ENCODE measurements at places on chromosomes 13 and 19.

GRCh38 chr13:28237944-28238343, 99.6 kb downstream of the PAN3 start:
- no peak for DNase-seq

DNA sequence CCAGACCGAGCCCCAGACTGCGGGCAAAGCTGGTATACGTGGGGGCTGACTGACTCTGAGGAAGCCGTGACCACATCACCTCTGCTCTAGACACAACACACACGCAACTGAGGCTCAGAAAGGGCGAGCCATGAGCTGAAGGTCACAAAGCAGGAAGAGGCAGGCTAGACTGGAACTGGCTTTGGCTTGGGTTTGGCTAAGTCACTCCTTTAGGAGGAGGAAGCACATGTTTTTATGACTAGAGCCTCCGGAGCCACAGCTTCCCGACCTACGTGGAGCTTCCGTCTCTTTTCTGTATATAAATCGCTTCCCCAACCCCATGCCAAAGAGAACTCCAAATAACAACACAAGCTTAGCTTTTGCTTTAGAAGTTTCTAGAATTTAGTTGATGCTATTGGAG, 48.0 kb downstream of the RFX2 start:
- DNase-seq, result no peak

- DNase-seq, result no peak
Observed at GRCh38 chr19:46126086-46126580, 1.6 kb upstream of the IGFL3 start.

DNA sequence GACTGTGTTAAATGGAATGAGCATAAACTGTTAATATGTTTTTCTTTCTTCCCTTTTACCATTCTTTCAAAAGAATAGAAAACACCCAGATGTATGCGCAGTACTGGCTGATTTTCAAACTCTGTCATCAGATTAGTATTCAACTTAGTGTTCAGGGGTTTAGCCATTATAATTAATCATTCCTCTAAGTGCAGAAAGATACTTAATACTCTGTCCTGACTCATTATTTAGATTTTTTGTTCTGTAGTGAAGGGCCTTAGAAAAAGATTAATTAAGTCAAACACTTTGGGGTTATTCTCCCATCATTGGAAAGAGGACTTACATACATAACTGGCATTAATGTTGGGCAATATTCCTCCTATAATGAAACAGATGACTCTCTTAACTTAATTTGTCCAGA, 1316.7 kb upstream of the SLC10A2 start:
- no peak for DNase-seq

DNA sequence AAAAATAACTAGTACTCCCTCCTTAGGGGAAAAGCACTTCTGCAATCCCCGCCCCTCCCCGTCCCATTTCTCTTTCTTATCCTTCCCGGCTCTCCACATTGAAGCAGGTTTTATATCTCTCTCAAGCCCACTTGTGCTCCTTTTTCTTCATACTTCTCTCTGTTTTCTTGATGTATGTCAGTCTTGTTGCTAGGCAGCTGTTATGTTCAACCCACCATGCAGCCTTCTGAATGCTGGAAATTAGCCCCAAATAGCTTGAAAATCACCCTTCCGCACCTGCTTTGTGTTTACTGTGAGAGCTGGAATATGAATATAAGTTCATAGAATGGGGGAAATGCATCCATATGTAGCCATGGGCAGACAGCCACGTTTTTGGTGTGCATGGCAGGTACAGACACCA, 461.4 kb downstream of the MYO16 start:
- no peak for DNase-seq

- no peak for DNase-seq
Observed at GRCh38 chr19:18388100-18388959, 2.4 kb downstream of the GDF15 start.

DNA sequence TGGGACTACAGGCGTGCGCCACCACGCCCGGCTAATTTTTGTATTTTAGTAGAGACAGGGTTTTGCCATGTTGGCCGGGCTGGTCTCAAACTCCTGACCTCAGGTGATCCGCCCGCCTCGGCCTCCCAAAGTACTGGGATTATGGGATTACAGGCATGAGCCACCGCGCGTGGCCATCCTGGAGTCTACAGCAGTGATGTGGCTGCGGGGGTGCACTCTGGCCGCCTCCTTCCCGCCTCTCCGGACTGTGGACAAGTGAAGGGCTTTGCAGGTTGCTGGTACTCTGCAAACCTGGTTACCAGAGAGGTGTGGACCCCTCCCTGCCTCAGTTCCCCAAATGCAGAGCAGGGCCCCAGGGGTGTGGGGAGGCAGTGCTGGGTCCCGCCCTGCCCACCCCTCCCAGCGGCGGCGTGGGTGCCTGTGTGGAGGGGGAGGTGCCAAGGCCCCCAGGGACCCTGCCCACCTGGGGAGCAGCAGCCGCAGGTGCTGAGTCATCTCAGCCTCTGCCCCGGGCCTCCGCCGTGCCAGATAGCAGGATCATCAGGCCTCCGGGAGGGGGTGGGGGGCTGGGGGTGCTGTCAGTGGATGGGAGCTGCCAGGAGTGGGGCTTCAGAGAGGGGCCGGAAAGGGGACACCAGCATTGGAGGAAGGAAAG, 23.1 kb downstream of the ARID3A start:
- no peak for DNase-seq
